ENCODE measurements at places on chromosomes 3 and 15.

- no peak for DNase-seq
Measured at GRCh38 chr15:60264566-60264965, 133.2 kb downstream of the ANXA2 start.

DNA sequence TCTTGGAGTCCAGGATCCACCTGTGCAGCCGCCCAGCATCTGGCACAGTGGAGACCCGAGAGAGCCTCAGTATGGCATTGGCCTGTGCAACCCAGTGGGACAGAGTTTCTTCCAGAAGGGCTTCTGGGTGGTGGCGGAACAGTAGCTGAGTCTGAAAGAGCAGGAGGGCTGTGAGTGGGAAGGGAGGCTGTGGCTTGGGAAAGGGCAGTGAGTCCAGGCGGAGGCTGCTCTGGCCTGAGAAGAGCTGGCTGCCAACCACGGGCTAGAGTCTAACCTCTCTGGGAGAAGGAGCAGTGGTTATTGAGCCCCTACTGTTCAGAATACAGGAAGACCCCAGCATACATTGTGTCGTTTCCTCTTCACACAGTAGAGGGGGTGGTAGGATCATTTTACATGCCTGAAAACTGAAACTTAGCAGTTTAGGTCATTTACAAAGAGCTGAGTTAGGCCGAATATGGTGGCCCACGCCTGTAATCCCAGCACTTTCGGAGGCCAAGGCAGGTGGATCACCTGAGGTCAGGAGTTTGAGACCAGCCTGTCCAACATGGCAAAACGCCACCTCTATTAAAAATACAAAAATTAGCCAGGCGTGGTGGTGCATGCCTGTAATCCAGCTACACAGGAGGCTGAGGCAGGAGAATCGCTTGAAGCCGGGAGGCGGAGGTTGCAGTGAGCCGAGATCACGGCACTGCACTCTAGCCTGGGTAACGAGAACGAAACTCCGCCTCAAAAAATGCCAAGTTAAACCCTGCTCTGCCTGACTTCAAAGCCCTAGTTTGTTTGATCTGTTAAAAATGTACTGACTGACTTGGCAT lies 3.2 kb downstream of the AEN start:
- no peak for DNase-seq

DNA sequence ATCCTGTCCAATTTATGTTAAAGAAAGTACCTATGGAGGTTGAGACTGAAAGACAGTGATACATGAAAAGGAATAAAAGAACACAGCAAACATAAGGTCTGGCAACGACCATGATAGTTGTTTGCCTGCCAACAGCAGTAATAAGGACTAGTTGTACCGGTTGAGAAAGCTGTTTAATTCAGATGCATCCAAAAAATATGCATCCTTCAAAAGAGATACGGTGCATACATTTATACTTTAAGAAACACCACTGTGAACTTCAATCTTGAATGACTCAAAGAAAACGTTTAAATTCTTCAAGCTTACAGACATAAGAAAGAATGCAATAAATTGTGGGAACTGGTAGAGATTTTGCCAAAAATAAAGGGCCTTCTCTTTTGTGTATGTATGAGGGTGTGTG lies 492.1 kb downstream of the NLGN1 start:
- no peak for DNase-seq

DNA sequence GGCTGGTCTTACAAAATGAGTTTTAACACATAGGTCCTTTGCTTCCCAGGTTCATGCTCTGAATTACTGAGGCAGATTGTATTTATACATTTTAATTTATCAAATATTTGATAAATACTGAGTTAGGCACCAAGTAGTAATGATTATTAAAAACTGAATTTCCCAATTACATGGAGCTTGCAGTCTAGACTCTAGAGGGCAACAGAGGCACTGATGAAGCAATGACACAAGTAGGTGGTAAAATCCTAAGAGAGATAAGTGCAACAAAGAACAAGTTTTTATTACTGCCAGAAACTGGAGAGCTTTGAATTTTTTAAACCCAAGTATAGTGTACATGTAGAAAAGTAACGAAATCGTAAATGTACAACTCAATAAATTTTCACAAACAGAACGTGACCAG lies 406.2 kb upstream of the RARB start:
- no peak for DNase-seq

DNA sequence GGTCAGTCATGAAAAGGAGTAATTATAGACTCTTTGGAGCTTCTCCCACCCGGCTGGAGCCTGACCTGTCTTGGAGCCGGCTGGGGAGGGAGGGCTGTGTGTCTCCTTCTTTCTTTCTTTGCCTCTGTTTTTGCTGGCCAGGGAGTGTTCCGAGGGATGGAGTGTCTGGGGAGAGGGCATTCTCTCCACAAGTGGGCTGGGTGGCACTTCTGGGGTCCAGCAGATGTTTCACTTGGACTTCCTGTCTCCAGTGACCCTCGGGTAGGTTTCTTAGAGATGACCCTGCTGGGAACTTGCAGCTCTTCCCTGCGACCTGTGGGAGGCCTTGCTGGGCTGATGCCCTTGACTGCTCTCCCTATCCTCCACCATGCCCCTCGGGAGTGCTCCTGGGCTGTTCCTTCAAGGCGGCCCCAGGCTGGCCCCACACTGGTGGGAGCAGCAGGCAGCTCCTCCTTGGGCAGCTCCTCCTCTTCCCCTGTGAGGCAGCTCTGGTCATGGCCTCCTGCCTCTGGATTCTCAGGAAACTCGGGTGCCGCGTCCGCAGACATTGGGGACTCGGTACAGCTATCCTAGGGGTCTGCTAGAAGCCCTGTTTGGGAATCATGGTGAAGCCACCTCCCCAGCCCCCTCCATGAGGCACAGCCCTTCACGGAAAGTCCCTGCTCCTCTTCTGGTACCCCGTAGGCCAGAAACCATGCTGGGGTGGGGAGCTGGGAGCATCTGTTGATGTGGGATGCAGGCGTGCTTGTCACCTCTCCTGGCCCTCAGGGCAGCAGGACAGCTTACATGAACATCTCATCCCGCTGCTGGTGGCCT lies 44.9 kb downstream of the APBA2 start:
- DNase-seq: no peak

- DNase-seq: no peak
Measured at GRCh38 chr3:194089357-194090177, 46.4 kb upstream of the HES1 start.

- no peak for DNase-seq
Measured at GRCh38 chr3:53846134-53846850, at the start of the genes CHDH and IL17RB. TSS of gene CHDH (minus strand) at chr3:53846419. CDS start at chr3:53824008, 22,411 bp downstream. TSS of gene IL17RB (plus strand) at chr3:53846568. CDS start at chr3:53846589, 21 bp downstream.

DNA sequence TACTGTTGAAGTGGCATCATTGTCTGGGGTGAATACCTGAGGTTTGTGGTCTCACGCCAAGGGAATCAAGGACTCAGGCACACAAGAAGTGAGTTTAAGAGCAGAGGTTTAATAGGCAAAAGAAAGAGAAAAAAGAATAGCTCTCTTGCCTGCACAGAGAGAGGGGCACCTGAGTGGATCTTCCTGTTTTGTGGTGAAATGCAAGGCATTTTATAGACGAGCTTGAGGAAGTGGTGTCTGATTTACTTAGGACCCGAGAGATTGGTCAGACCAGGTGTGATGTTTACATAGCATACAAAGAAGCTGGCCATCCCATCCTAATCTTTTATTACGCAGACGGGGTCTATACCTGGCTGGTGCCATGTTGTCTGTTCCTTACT lies 13.2 kb downstream of the CCR5 start:
- DNase-seq: no peak

DNA sequence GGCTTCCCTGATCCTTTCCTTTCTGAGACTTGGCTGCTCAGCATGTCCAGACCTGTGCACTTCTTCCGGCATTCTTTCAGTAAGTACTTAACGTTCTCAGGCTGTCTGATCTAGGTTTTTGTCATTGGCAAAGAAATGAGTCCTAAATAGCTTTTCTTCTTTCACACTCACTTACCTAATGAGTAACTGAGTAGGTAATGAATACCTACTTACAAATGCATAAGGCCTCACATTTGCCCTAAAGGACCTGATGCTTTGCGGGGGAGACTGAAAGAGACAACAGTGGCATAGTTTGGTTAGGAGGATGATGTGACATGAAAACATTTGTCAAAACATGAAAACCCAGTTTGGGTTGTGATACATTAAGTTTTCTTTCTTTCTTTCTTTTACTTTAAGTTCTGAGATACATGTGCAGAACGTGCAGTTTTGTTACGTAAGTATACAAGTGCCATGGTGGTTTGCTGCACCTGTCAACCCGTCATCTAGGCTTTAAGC lies 516.7 kb upstream of the CFAP20DC start:
- DNase-seq: no peak

Data from stimulated activated CD8-positive, alpha-beta memory T cell treated with anti-CD3 and anti-CD28 coated beads, Interleukin-7, amount 100 ng/mL, for 1 hour (primary cell).